Activated CD4-positive, alpha-beta memory T cell treated with anti-CD3 and anti-CD28 coated beads, Interleukin-2, amount 10 ng/mL, durations not matched to agents 7 days and 5 days (primary cell): ENCODE measurements at places on chromosomes 11 and 22. TPM values are rescaled to one million over a fixed set of nuclear protein-coding genes. Genes with fewer than 3 reads are reported as not detected.

GRCh38 chr22:19566279-19567156 is 42.3 kb upstream of the CLDN5 start:
- DNase-seq = no peak

DNA sequence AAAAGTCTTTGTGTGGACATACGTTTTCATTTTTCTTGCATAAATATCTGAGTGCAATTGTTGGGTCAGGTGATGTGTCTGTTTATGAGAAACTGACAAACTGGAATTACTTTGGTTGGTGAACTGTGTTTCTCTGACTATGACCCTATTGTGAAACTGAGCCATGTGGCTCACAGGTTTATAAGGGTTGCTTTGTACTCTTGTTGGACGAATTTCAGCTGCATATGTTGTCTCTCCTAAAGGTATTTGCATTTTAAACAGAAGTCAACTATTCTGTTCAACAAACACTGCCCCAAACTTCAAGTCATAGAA is 34.4 kb upstream of the RASD2 start:
- DNase-seq = no peak

DNA sequence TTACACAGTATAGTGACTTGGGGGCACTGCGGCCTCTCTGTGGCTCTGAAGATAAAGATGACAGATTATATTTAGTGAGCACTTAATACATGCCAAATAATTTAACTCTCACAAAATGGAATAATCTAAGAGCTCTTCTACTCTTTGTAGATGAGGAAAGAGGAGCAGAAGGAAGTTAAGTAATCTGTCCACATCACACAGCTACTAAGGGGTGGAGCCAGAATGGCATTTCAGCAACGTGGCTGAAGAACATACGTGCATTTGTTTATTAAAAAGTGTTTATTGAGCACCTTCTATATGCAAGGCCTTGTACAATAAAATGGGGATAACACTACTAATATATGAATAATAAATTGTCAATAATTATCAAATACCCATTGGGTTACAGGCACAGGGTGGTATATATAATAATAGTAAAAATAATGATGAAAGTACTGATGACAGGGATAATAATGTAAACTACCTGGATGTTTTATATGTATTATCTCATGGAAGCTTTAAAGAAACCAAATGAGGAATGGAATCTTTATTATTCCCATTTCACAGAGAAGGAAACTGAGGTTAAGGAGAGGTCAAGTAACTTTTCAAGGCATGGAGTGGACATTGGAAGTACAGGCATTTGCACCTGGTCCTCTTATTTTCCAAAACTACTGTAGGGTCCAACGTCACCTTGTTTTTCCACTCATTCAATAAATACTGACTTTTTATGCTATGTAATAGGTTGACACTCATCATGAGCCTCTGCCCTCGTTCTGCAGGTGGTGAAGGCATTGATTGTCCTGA is 38.0 kb upstream of the IL17RA start:
- DNase-seq = no peak

The KDM4D gene
- total RNA-seq = 1.1 TPM

- no peak for DNase-seq
Observed at GRCh38 chr11:1840780-1841480, 2.1 kb downstream of the TNNI2 start.

The CD3G gene
- 223 TPM for total RNA-seq

- DNase-seq = peak; percentile 86
Observed at GRCh38 chr22:39900306-39901227, at the start of gene GRAP2. Gene GRAP2, plus strand, starts transcription at chr22:39901084. Its CDS starts 46,023 bp downstream, at chr22:39947107.

The NAV2 gene
- total RNA-seq = 0.70 TPM

The OR4X2 gene
- total RNA-seq = not detected

- DNase-seq = no peak
Observed at GRCh38 chr22:25105817-25106650, 93.6 kb upstream of the CRYBB3 start.

- DNase-seq = no peak
Observed at GRCh38 chr11:129946256-129946655, 50.9 kb upstream of the NFRKB start.

- DNase-seq = no peak
Observed at GRCh38 chr11:32113200-32113919, 22.5 kb downstream of the RCN1 start.

DNA sequence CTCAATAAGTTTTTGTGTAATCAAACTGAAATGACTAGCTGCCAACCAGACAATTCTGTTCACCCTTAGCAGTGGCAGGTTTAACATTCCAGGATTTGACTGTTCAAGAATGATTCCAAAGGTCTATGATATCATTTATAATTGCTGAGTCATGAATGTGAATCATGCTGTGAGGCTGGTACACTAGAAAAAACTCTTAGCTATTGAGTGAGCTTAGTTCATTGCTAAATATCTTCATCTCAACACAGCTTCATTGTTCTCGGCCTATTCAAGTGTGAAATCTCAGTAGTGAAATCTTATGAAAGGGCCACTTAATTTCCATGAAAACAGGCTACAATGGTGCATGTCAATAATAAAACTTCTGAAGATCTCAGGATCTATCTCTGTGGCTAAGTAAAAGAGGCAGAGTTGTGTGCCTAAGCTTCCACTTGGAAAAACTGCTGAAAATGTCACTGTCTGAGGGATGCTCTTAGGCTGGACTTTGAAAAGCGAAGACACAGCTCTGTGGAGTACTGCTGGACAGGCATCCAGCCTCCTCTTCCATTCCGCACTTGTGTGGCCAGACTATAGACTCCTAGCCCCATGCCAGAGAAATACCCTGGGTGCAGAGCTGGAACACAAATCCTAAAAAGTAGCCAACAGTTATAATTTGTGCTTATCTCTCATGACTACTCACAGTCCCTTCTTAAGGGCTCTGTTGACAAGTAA is 12.8 kb downstream of the AQP11 start:
- no peak for DNase-seq

DNA sequence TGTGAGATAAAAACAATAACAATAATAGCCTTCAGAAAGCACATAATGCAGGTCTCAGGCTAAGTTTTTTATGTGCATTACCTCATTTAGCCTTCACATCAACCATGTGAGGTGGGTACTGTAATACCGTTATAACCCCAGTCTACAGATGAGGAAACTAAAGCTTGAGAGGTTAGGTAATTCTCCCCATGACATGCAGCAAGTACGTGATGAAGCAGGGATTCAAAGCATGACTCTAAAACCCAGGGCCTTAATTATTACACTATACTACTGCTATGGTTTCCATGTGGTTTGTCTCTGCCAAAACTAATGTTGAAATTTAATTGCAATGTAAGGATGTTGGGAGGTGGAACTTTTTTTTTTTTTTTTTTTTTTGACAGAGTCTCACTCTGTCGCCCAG is 37.7 kb upstream of the FDX1 start:
- DNase-seq = no peak

- DNase-seq = no peak
Observed at GRCh38 chr11:12272821-12273617, 104.4 kb upstream of the PARVA start.

DNA sequence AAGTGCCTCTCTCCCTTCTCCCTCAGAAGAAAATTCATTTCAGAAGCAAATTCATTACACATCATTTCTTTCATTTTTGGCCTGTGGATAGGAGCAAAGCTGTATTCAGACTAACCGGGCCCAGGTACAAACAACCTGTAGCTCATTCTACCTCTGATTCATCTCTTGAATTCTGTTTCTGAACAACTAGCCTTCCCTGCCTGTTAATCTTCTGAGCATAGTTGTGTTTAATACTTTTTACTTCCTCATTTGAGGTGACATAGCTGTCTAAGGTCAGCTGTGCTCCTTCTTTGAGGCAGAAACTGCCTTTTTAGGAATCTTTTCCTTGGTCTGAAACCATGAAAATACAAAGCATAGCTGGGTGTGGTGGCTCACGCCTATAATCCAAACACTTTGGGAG is 12.6 kb upstream of the IL18BP start:
- no peak for DNase-seq

The GGTLC3 gene
- total RNA-seq = not detected

DNA sequence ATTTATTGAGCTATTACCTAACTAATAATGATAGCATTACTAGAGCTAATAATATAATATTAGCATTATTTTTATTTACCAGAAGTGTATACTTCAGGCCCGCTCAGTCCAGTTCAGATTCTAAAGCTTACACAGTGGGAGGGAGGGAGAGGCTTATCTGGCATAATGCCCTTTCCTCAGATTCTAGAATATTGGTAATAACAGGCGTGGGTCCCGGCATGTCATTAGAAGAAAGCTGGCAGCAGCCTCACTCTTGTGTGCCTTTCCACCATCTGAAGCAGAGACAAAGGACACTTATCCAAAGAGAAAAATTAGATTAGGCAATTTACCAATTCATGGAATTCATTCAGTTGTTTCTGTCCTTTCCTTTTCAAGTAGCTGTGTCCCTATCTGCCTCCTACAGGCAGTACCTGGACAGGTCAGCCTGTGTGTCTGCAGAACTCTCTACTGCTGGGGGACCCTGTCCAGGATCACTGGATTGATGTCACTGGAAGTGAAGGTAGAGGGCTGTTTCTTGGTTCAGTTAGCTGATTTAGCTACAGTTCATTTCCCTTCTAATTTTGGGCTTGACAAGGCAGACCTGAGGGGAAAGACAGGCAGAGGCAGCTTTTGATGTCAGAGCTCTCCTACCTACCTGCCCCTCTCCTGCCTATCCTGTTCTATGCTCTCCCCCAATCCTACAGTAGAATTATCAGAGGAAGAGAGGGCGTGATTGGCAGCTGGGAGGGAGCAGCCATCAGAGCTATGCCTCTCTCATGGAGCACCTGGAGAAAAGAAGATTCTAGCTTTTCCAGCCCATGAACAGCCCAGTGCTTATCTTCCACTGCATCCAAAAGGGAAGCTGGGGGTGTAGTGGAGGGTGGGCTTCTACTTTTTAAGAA is 20.3 kb upstream of the CCDC90B start:
- DNase-seq = no peak

The KRTAP5-2 gene
- not detected for total RNA-seq

- no peak for DNase-seq
Observed at GRCh38 chr11:47788181-47788580, 21.0 kb upstream of the FNBP4 start.

DNA sequence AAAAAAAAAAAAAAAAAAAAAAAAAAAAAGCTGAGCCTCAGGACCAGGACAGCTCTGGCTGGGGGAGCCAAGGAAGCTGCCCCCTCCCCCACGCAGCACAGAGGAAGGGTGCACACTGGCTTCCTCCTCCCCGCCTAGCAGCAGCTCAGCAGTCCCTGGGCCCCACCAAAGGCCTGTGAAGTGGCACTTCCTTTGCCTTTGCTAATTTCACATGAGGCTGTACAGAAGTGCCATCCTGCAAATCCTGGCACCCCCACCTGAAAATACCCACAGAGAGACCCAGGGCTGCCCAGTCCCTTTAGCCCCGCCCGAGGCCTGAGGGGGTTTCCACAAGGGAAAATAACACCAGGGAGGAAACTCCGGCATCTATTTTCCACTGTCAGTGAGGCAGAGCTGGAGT is 3.9 kb downstream of the RHOG start:
- peak; percentile 66 for DNase-seq

The OR52E8 gene
- total RNA-seq = not detected

DNA sequence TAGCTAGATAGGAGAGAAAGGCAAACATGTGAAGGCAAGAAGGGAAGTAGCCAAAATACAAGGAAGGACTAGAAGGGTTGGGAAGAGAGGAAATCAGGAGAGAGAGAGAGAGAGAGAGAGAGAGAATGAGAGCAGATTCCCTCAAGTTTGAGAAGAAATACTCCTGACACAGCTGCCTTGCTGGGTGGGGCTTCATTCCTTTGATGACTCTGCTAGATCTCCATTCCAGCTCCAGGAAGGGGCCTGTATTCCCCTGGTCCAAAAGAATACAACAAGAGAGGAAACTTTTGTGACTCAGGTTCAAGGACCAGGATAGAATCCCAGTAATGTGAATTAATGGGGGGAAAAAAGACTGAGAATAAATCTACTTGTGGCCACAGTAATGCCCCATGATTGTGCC is 62.9 kb upstream of the SPON1 start:
- DNase-seq = no peak

DNA sequence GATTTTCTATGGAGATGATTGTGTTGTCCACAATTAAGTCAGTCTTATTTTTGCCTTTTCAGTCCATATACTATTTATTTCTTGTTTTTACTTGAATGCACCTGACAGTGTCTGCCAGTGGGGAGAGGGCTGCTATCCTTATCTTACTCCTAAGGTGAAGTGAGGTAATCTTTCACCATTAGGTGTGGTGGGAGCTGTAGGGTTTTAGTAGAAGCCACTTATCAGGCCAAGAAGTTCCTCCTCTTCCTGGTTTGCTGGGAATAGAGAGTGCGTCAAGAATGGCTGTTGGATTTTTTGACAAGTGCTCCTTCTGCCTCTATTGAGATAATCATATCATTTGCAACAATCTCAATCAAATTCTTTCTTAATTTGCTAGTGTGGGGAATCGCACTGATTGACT is 108.4 kb downstream of the KCNQ1 start:
- no peak for DNase-seq

The KLHL35 gene
- 0.60 TPM for total RNA-seq

DNA sequence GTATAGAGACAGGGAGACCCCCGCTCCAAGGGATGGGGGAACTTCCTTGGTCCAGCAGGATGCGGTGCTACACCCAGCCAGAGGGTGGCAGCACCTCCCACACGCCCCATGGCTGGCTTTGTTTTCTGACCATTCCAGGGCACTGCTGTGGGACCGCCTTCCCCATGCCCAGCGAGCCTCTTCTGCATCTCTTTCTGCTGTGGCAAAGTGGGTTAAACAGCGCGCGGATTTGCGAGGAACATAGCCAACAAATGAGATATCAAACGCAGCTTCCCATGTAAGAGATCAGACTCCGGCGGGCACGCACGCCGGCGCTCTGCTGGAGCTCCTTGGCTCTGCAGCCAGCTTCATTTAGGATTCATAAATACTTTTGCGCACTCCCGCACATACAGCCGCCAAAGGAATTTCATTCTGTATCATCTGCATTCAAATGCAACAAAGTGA is 485.8 kb upstream of the CADM1 start:
- DNase-seq = no peak

The TMPRSS5 gene
- total RNA-seq = 0.50 TPM

The CCDC116 gene
- total RNA-seq = 0.33 TPM

The RTN4R gene
- 3.1 TPM for total RNA-seq

DNA sequence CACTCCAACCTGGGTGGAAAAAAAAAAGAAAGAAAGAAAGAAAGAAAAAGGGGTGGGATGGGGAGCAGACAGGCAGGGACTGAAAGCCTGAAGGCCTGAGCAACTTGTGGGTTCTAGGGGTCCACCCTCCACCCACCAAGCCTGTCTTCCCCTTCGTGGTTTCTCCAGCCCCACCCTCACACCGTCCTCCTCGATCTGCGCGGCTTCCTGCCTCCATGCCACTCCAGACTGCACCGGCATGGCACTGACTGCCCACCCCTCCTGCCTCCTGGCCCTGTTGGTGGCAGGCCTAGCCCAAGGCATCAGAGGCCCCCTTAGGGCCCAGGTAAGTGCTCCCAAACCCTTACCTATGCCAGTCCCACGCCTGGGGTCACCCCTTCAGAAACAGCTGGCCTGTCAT is at the start of gene CTSW:
TSS of gene CTSW (plus strand) at position 221 of the 400 bp plus-strand sequence. CDS start at position 239, 18 bp downstream.
- DNase-seq = peak; percentile 64

The GPHA2 gene
- not detected for total RNA-seq

GRCh38 chr22:36325154-36326031 is 62.4 kb downstream of the MYH9 start:
- no peak for DNase-seq
